ENCODE measurements at places on chromosomes 1 and 21.

DNA sequence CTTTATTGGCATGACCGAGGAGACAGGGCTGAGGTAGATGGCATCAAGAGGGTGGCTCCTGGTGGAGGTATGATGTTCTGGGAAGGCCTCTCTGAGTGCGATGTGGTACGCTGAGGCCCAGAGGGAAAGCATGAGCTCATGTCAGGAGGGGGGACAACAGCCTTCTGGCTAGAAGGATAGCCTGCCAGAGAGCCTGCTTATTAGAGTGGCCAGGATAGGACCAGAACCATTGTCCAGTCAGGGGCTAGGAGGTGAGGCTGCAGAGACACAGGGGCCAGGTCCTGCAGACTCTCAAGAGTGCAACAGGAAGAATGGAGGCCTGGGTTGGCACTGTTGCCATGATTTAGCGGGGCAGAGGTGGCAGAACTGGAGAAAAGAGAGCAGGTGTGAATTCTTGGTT lies 7.3 kb downstream of the ADARB1 start:
- no peak for DNase-seq

- no peak for DNase-seq
Observed at GRCh38 chr1:115115521-115116161, 26.3 kb upstream of the TSPAN2 start.

DNA sequence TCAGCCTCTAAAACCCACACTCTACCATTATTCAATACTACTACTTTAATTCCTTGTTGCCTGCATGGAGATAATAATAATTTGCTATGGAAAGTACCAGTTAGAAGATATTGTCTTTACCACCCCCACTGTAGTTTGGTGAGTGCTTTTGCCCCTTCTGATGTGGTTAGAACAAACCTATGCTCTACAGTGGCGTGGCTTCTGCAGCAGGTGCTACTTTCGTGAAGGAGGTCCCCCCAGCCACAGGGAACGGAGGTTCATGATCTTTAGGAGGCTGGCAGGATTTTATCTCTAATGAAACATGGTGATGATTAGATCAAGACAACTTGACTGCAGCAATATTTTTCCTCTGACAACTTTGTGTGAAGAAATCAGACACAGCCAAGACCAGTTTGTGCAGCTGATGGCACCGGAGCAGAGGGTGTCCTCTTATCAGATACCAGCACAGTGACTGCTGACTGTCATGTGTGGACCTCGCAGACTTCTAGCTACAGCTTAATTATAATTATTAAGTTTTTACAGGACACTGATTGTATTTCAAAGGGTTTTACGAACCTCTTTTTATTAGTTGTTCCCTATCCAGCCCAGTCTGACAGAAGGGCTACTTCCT lies 10.7 kb upstream of the TCHH start:
- no peak for DNase-seq

- DNase-seq: no peak
Observed at GRCh38 chr1:205359771-205360565, 3.2 kb upstream of the KLHDC8A start.

DNA sequence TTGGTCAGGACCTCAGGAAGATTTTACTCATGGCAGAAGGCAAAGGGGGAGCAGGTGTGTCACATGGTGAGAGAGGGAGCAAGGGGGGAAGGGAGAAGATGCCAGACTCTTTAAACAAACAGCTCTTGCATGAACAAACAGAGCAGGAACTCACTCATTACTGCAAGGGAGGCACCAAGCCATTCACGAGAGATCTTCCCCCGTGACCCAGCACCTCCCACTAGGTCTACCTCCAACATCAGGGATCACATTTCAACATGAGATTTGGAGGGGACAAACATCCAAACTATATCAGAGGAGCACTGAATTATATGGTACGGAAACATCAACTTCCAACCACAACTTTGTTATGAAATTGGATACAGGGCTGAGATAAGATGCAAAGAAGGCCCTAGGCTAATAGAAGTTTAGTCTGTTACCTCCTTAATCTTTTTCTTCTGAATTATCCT lies 164.9 kb downstream of the ST6GALNAC3 start:
- DNase-seq: no peak

- no peak for DNase-seq
Observed at GRCh38 chr1:201093561-201093960, 18.7 kb downstream of the CACNA1S start.

DNA sequence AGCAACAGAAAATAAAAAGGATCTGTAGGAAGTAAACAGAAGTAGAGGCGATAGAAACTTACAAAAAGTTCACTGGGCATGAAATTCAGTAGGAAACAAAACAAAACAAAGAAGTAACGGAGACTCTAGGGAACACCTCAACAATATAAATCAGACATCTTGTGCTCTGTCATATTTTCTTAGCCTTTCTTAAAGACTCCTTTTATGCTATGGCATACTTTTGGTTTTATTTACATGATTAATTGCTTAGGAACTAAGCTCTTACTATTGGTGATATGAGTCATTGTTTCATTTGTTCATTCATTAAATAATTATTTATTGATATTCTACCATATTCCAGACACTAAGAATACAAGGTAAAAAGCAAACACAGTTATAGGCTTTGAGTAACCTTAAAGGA lies 126.6 kb downstream of the KCNT2 start:
- peak; percentile 13 for DNase-seq

GRCh38 chr1:31011719-31012118 lies 53.8 kb downstream of the PUM1 start:
- no peak for DNase-seq

DNA sequence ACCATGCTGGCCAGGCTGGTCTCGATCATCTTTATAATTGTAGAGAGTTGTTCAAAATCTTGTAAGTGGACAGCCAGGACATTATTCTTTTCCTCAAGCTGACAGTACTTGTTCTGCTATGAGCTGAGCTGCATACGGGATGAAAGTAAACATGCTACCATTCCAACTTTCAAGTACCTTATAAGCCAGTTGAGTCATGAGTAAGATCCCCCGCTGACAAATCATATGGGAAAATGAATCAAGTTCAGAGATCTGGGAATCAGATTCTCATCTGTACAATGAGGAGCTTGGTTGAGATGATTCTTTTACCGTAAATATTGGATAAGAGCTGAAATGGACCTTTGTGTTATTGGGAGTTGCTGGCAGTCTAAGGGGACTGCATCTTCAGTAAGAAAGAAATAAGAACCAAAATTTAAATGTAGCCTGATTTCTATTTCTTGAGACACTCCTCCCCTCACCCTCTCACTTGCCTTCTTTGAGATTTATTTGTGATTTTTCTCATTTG lies 62.7 kb downstream of the CENPF start:
- DNase-seq: no peak

DNA sequence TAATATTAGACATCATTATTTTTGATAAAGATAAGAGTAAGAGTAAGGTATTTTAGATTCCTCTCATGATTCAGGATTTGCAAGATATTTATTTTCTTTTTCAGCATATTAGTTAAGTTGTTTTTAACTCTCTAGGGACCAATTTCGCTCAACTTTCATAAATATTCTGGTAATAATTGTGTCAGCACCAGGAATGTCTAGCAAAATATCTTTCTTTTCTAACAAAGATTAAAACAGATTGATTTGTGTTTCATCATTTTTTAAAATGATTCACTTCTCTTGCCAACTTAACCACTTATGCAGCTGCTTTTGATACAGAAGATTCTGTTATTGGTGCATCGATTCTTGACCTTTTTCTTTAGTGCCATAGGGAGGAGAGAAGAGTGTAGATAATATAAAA lies 172.8 kb upstream of the PTGFR start:
- DNase-seq: no peak

GRCh38 chr1:36475910-36476604 lies 6.7 kb downstream of the CSF3R start:
- DNase-seq: no peak

DNA sequence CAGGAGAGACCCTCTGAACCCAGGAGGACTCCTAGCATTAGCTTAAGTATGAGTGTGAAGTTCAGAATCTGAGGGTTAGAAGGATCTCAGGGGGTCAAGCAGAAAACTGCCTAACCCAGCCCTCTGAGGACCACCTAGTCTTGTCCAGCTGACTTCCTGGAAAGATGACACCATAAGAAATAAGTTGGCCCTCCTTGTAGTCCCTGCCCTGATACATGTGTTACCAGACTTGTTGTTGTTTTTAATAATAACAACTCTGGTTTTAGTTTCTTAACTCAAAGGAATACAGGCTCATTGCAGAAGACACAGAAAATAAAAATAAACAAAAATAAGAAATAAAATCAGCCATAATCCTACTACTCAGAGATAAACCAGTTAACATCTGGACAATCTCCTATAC lies 21.8 kb upstream of the SARS1 start:
- no peak for DNase-seq

DNA sequence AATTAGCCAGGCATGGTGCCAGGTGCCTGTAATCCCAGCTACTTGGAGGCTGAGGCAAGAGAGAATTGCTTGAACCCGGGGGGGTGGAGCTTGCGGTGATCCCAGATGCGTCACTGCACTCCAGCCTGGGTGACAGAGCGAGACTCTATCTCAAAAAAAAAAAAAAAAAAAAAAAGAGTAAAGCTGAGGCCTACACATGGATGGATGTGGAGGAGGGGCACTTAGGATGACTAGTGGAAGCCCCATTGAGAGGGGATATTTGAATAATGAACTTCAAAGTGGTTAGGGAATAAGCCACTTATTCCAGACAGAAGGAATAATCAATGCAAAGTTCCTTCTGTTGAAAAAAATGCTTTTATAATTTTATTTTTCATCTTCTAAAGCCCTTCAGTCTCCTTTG lies 51.4 kb downstream of the PTBP2 start:
- no peak for DNase-seq

GRCh38 chr1:245862812-245863540 lies 644.1 kb downstream of the SMYD3 start:
- no peak for DNase-seq

DNA sequence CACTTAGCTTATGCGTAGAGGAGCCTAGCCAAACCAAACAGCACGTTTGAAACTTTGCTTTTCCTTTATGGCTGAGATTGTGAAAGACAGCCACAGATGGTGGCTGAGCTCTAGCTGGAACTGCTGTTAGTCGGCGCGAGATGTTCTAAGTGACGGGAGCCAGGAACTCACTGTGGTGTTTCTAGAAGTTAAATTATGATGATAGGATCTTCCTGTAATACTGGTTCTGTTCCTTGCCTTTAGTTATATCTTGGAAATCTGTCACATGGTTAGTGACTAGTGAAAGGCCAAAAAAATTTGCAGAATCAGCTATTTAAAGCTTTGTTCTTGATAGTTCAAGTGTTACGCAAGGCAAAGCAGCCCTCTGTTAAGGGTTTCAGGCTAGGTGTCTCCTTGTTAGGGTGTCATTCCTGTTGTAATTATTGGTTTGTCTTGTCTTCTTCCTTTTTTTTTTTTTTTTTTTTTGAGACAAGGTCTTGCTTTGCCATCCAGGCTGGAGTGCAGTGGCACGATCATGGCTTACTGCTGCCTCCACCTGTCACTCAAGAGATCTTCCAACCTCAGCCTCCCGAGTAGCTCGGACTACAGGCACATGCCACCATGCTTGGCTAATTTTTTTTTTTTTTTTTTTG lies 22.6 kb downstream of the AK4 start:
- no peak for DNase-seq

- DNase-seq: no peak
Observed at GRCh38 chr1:179814546-179814838, 63.1 kb downstream of the TOR1AIP2 start.

DNA sequence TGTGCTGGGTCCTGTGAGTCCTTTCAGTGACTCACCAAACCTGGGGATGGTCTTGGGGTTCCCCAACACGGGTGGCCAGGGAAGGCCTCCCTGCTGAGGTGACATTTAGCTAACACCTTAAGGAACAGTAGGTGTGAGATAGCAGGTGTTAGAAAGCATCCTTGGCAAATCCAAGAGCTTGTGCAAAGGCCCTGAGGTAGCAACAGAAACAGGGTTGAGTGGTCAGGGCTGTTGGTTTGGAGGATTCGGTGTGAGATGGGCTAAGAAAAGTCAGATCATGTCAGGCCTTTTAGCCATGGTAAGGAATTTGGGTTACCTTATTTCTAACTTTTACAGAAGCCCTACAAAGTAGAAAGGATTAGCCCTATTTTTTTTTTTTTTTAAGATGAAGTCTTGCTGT lies 343.0 kb downstream of the CAMTA1 start:
- no peak for DNase-seq

DNA sequence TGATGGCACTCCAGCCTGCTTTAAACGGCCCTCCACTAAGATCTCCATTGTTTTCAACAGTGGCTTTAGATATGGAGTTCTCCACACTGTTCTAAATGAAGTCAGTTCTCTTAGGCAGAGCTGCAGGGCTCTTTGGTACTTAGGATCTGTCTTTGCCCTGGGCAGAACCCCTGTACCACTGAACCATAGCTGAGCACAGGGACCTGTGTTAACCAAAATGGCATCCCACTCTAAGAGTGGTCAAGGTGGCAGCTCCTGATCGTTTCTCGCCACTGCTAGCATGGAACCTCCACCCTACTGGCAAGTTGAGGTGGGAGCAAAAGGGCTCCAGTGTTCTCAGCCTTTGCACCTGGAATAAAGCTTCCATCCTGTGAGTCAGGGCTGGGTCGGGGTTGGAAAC lies 186.7 kb downstream of the TM2D1 start:
- DNase-seq: no peak
